ENCODE measurements at places on chromosomes 4 and X.

DNA sequence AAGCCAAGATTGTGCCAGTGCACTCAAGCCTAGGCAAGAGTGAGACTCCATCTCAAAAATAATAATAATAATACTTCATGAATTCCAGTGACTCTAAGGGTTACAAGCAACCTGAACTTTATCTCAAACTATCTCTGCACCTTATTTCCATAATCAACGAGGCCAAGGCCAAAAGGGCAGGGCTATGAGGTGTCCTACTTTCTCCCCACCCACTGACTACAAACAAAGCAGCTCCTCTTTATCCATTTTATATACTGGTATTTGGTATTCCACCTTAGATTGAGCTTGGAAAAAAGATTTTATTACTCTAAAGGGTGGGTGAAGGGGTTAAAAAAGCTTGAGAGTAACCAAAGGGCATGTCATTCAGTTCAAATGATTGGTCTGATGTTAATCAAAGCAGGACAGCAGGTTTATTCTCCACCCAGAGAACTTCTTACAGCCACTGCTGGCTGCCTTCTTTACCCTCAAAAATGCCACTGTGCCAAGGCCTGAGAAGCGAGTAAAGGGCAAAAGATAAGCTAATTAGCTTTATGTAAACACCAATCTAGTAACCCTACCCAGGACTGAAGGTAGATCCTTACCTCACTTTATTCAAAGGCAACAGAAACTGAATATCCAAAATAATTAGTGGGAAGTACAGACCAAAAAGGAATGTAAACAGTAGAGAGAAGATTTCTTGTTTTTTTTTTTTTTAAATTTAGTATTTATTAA lies 28.2 kb downstream of the APOO start:
- DNase-seq, result no peak

DNA sequence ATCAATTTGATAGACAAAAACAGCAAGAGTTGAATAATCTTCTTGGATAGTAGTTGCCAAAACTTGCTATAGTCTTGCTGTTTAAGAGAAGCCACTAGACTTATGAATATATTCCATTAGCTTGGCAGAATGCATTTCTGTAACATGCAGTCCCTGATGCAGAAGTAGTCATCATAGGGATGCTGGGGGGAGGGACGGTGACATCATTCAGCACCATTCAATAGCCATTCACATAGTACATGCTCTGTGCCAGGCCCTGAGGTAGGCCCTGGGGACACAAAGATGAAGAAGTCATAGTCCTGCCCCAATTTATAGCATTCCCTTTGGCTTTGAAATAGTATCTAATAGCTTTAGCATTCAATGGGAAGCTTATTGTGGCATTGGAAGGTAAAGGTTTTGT lies 185.5 kb upstream of the AFF2 start:
- no peak for DNase-seq

- DNase-seq, result no peak
Observed at GRCh38 chr4:120775431-120775830, 147.1 kb downstream of the PRDM5 start.

GRCh38 chr4:145130130-145130529 lies 32.0 kb downstream of the ABCE1 start:
- no peak for DNase-seq

GRCh38 chr4:90889171-90889570 lies 762.0 kb downstream of the CCSER1 start:
- no peak for DNase-seq

- DNase-seq, result peak; percentile 85
Observed at GRCh38 chrX:119467842-119468550, at the start of gene SLC25A5. SLC25A5 (plus strand) TSS chrX:119468444; CDS start chrX:119468516, 72 bp downstream.

All from hematopoietic multipotent progenitor cell treated with erythropoietin and hydrocortisone succinate and interleukin-3 and kit ligand, for 8 days (in vitro differentiated cells).